WERI-Rb-1 (cell line): ENCODE measurements at places on chromosomes 12 and 14.

DNA sequence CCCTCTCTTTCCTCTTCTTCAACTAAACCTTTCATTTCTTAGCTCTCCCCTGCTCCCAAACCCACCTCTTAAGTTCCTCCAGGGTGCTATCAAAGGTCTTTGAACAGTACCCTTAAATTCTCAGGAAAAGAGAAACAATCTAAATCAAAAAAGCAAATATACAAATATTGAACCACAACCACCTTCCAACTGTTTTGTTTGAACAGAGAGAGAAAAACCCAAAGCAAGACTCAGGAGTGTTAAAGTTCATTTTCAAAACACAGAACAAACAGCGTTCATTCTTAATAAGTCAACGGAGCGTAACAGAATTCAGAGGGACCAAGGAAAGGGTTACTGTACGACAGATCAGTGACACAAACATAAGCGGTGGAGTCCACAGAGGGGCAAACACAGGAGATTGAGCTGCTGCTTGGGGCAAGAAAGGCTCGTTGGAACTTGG, 73.3 kb downstream of the NDUFA12 start:
- no peak for DNase-seq

DNA sequence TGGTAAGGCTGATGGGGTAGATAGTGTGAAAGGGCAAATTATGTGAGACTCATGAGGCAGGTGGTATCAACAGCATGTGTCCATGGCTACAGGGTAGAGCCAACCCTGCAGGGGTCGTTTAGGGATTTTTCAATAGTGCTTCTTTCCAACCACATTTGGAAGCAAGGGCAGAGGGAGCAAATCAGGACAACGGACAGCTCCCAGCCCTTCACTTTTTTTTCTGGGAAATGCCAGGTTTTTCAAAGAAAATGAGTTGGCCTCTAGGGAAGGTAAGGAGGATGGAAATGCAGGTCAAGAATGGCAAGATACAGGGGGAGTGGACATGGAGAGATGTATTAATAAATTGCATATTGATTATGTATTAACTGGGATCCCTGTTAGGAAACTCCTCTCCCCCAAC, 4.9 kb upstream of the CMA1 start:
- DNase-seq: no peak

- no peak for DNase-seq
These were observed 10.2 kb upstream of the LLPH start for GRCh38 chr12:66140731-66141130.

- no peak for DNase-seq
These were observed 22.6 kb downstream of the GPHB5 start for GRCh38 chr14:63296060-63296563.

DNA sequence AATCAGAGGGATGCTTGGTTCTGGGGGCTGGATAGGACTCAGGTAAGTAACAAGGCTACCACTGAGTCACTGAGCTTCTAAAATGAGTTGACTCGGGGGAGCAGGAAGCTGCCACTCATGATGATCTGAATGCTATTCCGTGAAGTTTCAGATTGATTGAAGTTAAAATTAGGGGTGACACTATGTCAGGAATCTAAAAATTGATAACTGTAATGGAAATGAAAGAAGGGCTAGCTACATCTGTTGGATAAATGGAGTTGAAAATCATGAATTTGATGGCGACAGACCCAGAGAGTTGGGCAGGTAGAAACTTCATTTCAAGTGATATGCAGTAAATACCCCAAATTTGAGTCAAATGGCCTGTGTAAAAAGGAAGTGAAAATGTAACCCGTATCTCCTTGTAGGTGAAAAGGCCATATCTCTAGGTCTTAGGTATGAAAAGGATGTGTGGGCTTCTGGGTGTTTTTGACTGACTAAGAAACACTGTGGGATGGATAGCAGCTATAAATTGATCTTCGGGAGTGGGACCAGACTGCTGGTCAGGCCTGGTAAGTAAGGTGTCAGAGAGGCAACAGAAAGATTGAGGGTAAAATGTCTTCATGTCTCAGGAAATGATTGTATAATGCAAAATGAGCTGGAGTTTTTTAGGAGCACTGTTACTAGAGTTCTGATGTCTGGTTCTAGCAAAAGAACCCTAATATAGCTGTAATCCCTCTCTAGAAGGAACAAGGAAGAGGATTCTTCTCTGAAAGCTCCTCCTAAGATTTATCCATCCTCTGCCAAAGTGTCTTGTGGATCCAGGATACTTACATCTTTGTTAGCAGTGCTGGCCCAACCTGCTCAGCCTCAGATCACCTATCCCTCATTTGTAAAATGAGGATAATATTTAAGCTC, 57.3 kb downstream of the DAD1 start:
- DNase-seq: no peak

DNA sequence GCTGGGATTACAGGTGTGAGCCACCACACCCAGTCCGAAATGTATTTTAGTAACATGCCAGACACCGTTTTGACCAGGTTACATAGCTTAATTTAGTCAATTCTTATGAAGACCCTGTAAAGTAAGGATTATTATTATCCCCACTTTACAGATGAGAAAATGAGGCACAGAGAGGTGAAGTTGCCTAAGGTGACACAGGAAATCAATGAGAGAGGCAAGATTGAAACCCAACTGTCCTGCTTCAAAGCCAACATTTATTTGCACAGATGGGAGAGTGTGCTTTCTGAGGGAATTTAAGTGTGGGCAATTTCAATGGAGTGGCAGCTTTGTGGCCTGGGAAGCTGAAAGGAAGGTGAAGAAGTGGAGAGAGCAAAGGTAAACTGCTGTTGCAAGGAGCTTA, 19.1 kb upstream of the EPS8 start:
- no peak for DNase-seq

GRCh38 chr14:31827325-31827724, 249.8 kb upstream of the ARHGAP5 start:
- DNase-seq: no peak

DNA sequence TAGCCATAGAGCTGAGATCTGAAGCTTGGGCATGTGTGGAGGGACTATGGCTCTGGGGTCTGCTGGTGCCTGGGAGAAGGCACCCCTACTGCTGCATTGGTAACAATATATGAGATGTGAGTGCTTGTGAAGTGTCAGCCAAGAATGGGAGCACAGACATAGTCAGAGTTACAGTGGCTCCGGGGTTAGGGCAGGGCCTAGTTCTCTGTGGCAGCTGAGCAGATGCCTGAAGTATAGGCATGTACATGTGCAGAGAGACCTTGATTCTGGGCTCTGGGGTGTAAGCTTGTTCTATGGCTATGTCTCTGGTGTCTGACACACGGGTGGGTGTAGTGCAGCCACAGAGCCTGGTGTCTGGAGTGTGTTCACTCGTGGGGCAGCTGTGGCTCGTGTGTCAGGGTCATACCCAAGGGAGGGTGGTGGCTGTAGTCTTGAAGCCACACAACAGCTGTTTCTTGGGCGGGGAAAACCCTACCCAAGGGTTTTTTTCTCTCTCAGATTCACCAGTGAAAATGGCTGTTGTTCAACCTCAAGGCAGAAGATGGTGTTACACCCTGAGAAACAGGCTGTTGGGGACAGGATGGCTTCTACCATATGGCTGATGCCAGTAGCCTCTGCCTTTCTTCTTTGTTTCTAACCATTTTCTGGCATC, 11.9 kb upstream of the TCL1A start:
- DNase-seq: no peak

DNA sequence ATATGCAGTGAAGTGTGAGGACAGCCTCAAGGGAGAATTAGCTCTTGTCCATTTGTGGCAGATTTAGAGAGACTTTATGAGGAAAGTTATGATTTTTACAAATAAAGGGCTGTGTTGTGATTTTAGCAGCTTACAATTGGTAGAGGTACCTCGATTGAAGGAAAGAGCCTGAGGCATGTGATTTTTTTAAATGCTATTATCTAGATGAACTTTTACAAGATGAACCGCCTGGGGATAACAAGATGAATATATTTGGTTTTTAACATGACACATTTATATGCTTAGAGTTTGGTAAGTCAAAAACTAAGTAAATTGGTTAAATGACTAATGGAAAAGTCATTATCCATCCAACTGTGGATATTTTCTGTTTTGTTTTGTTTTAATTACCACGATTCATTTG, 52.6 kb downstream of the AEBP2 start:
- no peak for DNase-seq

DNA sequence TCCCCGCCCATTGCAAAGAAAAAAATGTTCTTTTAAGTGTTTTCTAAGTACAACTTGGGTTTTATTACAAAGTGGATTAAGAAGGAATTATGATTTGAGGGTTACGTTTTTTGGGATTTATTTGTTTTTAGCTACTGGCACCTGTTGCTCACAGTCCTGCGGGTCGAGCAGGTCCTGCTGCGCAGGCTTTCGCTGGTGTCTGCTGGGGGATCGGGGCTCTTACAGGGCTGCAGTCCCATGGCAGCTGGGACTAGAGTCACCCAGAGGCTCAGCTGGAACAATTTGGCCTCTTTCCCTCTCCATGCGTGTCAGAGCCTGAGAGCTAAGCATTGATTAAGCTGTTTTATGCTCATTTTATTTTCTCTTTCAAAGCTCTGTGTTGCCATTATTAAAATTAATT, 55.6 kb upstream of the DYNC1H1 start:
- no peak for DNase-seq

- peak; percentile 64 for DNase-seq
These were observed 45.1 kb upstream of the PNMA1 start for GRCh38 chr14:73759183-73759713.

DNA sequence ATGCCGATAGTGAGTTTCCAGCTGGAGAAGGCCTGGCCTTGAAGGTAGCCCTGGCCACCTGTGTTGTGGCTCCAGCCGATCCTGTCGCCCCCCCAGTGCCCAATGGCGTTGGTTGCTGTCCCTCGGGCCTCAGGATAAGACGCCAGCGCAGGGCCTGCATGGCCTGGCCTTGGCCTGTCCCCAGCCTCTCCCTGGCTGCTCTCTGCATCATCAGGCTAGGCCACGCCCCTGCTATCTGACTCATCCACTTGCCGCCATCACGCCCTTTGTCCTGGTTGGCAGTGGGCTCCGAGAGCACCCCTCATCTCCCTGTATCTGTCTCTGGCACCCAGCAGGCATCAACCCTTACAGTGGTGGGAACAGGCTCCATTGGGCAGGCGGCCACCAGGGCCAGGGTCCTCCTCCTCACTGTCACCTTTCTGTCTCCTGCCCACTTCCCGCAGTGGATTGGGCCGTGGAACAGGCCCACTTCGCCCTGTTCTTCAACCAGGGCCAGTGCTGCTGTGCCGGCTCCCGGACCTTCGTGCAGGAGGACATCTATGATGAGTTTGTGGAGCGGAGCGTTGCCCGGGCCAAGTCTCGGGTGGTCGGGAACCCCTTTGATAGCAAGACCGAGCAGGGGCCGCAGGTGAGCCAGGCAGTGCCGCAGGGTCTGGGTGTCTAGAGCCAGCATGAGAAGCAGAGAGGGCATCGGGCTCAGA, 25.6 kb downstream of the ALDH2 start:
- DNase-seq: no peak

DNA sequence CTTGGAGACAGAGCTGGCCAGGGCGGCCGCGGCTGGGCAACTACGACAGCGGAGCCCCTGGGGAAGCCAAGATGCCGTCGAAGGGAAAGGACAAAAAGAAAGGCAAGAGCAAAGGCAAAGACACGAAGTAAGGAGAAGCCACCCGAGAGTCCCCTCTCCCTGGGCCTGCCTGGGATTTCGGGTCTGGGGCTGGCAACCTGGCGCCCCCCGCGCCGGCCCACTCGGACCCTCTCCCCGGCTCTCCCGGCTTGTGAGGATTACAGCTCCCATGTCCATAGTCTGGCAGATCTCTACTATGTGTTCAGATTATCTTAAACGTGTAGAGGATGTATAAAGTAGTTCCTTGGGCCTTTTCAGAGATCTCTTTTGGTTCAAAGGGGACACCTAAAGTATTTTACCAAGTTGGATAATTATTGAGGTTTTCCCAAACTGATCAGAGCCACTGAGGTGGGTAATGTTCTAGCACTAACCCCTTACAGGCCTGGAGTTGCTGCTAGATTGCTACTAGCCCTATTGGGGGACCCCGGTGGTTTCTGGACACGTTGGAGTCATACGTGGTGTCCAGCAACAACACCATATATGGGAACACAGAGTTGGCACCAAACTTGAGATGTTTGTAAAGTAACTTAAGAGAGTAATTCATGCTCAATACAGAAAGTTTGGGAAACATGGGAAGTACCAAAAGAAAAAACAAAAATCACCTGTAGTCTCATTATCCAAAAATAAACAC, 424 bp downstream of the BBOF1 start:
- no peak for DNase-seq

GRCh38 chr12:128755566-128755965, 68.2 kb downstream of the SLC15A4 start:
- DNase-seq: no peak

DNA sequence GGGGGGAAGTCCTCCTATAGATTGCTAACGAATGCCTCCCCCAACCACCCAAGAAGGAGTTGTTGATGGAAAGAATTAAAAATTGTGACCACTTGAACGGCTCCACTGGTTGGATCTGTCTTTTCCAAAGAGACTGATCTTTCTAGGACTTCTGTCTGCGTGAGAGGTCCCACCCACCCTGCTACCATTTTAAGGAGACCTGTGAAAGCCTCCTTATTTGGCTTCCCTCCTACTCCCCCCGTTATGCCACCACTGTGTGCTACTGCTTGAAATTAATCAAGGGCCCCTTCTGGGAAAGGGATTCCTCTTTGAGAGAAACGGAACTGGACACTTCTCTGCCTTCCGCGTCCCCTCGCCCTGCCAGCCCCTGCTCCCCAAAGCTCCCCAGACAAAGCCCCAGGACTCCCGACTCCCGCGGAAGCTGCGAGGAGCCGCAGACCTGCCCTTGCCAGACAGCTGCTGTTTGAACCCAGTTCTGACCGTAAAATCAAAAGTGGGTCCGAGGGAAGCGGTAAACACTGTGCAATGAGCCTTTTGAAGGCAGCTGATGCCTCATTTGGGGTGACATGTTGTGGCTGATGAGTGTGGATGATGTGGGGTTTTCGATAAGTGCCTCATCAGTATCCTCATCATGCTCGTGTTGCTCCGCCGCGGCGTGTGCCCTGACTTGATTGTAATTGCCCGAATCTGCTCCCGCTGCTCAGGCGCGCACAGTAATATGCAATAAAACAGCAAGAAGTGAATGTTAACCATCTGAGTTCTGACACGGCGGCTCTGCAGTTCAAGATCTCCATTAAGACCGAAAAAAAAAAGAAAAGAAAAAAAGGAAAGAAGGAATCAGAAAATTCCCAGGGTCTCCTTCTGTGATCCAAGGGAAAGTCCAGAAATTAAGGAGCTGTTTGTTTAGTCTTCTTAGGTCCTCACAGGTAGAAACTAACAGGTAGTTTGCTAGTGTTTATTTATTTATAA, 48.2 kb downstream of the MBIP start:
- DNase-seq: no peak

- DNase-seq: no peak
These were observed 103.6 kb downstream of the NTF3 start for GRCh38 chr12:5535541-5535940.

DNA sequence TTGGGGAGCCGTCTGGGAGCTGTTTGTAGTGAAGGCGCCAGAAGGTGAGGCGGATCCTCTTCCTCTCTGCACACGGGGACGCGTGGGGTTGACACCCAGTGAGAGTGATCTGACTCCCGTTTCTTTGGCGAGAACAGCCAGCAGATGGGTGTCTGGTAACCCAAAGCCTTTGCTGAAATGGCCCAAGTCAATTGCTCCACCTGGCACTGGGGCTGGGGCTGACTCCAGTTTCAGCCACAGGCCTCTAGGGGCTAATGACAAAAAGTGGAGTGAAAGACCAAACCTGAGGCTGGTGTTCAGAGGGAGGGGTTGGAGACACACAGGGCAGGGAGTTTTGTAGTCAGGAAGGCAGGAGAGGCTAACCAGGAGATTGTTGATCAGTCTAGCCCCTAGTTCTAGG, 87.0 kb downstream of the FRMD6 start:
- DNase-seq: peak; percentile 51

- no peak for DNase-seq
These were observed 192.4 kb downstream of the FUT8 start for GRCh38 chr14:65604936-65605335.

- DNase-seq: no peak
These were observed 208.7 kb upstream of the FOXN3 start for GRCh38 chr14:89625731-89626232.
